WTC11 (cell line): ENCODE measurements at places on chromosomes 7 and 10.

GRCh38 chr7:1170741-1171501 lies 10.9 kb upstream of the ZFAND2A start:
- no peak for DNase-seq

DNA sequence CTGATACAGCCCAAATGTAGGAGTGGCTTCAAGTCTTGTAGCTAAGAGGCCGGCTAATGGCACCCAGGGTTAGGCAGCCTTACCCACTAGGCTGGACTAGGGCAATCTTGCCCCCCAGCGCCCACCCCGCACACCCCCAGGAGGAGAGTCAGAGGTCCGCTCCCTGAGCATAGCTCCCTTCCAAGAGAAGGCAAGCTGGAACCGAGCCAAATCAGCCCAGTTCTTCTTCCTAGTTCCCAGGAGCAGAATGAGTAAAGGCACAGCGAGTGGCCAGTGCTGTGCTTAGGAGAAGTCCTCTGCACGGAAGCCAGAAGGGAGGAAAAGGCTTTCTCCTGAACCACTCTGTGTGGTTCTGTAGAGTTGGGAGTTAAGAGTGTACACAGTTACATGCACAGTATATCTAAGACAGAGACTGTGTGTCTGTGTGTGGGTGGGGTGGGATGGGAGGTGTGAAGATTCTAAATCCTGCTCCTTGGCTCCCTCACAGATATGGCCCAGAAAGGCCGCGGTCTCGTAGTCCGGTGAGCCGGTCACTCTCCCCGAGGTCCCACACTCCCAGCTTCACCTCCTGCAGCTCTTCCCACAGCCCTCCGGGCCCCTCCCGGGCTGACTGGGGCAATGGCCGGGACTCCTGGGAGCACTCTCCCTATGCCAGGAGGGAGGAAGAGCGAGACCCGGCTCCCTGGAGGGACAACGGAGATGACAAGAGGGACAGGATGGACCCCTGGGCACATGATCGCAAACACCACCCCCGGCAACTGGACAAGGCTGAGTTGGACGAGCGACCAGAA lies 59.7 kb upstream of the PDCD4 start:
- no peak for DNase-seq

DNA sequence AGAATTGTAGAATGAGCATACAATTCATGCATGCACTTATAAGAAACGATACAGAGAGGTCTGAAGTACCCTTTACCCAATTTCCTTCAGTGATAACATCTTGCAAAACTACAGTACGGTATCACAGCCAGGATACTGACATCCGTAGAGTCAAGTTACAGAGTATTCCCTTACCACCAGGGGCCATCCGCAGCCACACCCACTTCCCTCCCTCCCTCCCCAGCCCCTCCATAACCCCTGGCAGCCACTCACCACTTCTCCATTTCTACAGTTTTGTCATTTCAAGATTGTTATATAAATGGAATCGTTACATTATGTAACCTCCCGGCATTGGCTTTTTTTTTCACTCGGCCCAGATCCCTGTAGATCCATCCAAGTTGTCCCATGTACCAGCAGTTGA lies 113.6 kb upstream of the RET start:
- peak; percentile 13 for DNase-seq

DNA sequence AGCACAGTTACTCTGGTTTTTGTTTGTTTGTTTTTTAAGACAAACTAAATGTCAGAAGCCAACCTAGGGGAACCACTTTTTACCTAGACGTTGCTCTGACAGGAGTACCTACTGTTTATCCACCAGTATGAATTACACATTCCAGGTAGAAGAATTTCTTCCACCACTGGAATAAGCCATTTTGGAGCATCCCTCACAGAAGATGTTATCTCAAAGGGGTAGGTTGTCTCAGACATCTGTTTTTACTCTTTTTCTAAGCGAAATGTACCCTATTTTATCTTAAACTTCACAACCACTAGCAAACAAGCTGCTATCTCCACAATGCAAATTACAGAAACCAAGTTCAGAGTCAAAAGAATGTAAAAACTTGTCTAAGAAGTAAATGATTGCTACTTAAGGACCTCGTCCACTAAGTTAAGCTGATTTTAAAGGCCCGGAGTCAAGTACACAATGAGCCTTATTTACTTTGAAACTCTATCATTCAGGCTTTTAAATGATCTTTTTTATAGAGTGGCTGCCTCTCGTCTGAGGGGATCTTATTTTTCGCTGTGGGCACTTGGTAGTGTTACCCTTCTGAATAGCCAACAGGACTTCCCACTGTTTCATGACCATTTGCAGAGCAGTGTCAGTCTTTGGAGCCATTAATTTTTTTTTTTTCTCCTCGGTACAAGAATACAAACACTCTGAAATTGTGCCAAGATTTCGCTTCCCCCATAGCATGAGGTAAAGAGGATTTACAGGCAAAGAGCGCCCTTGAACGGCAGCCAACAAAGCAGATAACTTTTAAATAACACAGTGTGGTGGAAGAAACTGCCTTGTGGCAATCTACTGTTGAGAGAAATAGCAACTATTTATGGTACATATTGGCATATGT lies 15.7 kb upstream of the ARMC3 start:
- no peak for DNase-seq

- no peak for DNase-seq
Measured at GRCh38 chr7:2508327-2509215, 11.0 kb upstream of the LFNG start.

DNA sequence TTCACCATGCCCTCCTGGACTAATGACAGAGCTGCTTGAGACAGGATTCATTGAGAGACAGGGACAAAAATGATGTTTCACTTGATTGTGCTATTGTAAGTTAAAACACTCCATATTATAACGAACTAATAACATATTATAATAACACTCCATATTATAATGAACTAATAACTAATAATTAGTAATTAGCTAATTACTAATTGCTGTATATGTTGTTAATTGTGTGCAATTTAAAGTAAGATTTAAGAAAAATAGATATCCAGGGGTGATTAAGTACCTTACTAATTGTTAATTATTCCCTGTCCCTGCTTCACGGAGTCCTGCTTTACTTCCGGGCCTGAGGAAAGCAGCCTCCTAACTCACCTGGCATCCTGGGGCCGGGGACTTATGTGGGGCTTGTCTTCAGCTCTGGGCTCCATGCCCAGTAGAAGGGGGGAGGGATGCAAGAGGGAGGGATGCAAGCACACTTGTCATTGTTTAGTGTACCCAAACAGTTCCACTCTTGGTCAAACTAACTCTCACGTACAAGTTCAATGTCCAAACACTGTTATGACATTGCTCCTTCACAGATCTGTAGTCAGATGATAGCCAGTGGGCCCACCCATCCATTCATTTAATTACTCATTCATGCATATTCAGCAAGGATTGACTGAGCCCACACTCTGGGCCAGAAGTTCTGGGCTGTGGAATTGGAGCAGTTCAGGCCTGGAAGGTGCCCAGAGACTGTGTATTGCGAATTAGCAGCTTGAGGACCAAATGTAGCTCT lies 53.8 kb downstream of the COL13A1 start:
- DNase-seq, result no peak

DNA sequence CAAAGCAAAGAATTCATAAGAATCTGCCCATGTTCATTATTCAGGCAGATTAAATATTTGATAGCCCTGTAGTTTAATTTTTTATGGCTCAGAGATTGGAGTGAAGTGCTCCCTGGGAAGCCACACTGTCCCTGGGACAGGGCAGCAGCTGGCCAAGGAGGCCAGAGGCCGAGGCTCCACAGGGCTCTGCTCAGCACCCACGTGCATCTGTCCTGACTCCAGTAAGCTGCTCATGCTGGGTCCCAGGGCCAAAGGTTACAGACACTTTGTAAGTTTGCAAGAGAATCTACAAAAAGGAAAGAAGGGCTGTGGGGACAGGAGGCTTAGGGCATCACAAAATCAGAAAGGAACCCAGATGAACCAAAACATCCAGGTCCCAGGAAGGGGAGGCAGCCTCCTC lies 155.5 kb downstream of the KCNMA1 start:
- no peak for DNase-seq

DNA sequence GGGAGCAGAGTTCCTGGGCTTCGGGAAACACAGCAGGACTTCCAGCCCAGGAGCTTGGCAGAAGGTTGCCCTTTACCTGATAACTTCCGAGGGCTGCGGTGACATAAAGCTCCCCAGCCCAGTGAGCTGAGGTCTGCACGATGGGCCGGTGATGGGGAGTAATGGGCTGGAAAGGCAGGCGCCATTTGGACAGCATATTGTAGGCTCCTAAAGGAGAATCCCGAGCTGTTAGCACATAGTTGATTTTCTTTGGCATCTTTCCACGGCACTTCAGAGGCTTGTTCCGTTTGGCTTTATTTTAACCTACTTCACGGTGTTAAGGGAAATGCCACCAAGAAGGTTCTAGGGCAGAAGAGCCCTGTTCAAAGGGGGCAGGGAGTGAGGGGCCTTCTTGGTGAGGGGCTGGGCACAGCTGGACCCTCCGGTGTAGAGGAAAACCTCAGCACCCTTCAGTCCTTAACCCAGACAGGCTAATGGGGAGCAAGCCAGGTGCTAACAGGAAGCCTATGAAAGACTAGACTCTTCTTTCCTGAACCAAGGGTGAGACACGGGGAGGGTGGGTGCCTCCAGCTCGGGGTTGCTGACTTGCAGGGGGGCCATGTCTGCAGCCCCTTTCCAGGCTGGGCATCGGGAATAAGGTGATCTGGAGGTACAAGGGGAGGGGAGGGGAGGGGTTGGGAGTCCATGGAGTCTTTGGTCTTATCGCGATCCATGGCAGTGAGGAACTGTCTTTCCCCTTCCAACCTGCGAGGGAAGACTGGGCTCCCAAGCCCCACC lies 347.7 kb downstream of the GLRX3 start:
- no peak for DNase-seq

DNA sequence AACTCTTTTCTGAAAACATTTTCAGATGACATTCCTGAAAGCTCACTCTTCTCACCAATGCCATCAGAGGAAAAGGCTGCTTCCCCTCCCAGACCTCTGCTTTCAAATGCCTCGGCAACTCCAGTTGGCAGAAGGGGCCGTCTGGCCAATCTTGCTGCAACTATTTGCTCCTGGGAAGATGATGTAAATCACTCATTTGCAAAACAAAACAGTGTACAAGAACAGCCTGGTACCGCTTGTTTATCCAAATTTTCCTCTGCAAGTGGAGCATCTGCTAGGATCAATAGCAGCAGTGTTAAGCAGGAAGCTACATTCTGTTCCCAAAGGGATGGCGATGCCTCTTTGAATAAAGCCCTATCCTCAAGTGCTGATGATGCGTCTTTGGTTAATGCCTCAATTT lies 16.5 kb downstream of the ANLN start:
- DNase-seq, result peak; percentile 22

GRCh38 chr10:78894841-78895195 lies 173.9 kb upstream of the ZMIZ1 start:
- no peak for DNase-seq

DNA sequence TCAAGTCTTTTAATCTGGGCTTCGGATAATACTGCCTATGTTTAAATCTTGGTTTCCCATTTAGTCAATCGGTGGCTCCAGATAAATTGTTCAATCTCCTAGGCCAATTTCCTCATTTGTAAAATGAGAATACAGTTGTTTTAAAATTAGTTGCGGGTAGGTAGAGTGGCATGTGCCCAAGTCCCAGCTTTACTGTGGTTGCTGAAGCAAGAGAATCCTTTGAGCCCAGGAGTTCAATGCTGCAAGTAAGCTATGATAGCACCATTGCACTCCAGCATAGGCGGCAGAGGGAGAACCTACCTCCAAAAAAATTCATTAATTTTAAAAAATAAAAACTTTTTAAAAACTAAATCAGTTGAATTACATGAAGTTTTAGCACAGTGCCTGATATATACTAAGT lies 7.3 kb downstream of the RNF216 start:
- DNase-seq, result no peak

GRCh38 chr7:3056234-3057065 lies 12.8 kb upstream of the CARD11 start:
- no peak for DNase-seq
